ENCODE measurements at places on chromosomes 13 and 19.

- DNase-seq, result no peak
These were observed 11.6 kb upstream of the GTF2F2 start for GRCh38 chr13:45108716-45109101.

- no peak for DNase-seq
These were observed 12.1 kb upstream of the FCGBP start for GRCh38 chr19:39946532-39946931.

DNA sequence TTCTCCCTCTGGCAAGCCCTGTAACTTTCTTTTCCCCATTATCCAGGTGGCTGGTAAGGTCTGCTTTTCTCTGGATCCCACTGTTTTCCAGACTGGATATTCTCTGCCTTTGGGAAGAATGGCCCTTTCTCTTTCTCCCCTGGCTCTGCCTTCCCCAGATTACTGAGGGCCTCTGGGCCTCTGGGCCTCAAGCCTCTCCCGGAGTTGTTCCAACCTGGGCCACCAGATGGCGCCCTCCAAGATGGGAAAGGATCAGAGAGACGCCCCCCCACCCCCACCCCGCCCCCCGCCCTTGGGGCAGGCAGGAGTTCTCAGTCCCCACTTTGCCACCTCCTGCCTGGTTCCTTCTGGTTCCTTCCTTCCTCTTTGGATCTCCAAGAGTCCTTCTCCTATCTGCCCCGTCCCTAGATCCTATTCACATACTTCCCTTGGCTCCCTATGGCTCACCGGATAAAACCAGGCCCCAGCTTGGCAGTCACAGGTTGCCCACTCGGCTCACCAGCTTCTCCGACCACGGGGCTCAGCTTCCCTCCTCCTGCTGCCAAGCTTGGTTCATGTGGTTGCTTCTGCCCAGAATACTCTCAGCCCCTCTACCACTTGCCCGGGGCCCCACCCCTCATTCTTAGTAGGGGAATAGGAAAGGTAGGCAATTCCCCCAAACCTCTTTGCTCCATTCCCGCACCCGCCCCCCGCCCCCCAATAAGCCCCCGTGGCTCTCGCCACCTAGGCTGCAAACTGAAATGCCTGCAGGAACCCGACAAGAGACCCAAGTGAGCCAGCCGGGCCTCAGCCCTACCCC, 13.1 kb downstream of the EPS8L1 start:
- DNase-seq, result peak; percentile 85

DNA sequence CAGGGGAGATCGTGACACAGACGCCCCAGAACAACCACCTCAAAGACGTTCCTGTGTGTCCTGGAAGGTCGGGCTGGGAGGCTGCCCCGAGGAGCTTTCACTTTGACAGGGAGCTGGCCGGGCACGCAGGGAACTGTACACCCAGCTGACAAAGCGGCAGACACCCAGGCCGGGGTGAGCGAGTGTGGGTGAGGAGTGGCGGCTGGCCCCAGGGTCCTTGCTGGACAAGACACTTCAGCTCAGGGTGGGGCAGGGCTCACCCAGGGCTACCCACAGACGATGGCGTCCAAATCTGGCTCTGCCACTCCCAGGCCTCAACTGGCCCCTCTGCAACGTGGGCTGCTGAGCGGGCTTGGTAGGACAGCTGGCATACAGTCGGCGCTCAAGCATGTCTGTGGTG, 2.0 kb downstream of the FGF22 start:
- no peak for DNase-seq

- DNase-seq, result no peak
These were observed 12.4 kb downstream of the ZNF444 start for GRCh38 chr19:56153507-56153906.

DNA sequence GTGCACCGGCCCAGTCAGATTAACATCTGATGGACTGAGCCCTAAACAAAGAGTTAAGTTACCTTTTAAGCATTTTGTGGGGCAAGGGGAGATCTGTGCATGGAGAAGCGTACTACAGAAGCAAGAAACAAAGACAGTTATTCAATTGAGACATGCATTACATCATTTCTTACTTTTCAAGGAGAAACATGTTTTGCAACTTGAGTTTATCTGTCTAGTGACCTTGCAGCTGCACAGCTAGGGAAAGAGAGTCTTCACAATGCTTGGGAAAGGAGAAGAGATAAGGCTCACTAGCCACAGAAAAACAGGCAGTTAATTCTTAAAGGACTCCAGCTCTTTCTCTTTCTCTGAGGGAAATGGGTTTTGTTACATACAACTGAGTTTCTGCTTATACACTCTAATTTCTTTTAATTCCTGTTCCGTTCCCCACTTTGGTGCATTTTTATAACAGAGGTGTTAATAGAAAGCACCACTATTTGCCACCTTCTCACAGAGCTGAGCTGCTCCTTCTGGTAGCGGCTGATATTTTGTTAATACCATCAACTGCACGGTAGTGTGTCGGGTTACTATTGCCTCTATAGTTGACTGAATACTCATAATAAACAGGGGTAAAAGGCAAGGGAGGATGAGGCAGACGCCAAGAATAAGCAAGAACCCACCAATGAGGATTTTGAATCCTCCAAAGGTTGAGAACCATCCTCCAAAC, 55.9 kb downstream of the ZNF431 start:
- DNase-seq, result no peak

DNA sequence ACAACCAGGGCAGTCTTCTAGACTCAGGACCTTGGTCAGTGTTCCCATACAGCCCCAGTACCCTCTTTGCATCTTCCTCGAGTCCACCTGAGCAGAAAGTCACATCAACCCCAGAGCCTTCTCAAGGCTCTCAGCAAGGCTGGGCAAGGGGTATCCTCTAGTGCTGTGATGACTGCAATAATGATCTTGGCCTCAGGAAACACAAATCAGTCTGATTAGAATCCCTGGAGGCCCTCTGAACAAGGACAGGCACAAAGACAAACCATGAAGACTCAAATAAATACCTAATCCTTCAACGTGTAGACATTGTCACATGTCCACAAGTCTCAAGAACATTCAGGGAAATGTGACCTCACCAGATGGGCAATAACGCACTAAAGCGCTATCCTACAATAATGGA, 468.2 kb downstream of the TBC1D4 start:
- DNase-seq, result no peak

GRCh38 chr19:42173695-42174094, 41.4 kb upstream of the POU2F2 start:
- DNase-seq, result no peak

DNA sequence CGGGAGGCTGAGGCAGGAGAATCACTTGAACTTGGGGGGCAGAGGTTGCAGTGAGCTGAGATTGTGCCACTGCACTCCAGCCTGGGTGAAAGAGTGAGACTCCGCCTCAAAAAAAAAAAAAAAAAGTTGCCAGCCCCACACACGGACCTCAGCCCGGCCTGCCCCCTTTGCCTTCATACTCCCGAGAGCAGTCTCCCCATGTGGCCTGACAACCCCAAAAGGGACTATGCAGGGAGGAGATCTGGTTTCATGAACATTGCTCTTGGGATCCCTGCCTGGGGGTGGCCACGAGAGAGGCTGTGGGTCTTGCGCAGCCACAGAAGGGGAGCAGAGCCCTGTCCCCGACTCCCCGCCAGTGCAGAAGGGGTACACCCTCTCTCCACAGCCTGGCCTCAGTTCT, 30.9 kb upstream of the ADGRE5 start:
- no peak for DNase-seq

- no peak for DNase-seq
These were observed 16.6 kb downstream of the PRKCSH start for GRCh38 chr19:11451871-11452619.

GRCh38 chr13:101346942-101347728, 69.2 kb downstream of the NALCN start:
- DNase-seq, result no peak

DNA sequence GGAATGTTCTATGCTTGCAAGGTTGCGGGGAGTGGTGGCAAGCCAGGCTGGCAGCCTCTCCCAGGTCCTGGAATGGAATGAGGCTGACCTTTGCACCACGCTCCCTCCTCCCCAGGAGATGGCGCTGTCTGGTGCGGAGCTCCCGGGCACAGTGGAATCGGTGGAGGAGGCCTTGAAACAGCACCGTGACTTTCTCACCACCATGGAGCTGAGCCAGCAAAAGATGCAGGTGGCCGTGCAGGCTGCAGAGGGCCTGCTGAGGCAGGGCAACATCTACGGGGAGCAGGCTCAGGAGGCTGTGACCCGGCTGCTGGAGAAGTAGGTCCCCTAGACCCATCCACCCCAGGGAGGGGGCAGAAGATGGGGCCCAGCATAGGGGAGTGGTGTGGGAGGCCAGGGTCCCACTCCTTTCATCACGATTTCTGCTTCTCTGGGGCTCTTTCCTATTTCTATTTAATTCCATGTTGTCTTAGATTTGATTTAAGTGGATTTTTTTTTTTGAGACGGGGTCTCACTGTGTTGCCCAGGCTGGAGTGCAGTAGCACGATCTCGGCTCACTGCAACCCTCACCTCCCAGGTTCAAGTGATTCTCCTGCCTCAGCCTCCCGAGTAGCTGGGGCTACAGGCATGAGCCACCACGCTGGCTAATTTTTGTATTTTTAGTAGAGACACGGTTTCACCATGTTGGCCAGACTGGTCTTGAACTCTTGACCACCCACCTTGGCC, 53.2 kb upstream of the SHKBP1 start:
- DNase-seq, result peak; percentile 44

GRCh38 chr13:74687442-74688182, 553.4 kb upstream of the KLF12 start:
- DNase-seq, result no peak

DNA sequence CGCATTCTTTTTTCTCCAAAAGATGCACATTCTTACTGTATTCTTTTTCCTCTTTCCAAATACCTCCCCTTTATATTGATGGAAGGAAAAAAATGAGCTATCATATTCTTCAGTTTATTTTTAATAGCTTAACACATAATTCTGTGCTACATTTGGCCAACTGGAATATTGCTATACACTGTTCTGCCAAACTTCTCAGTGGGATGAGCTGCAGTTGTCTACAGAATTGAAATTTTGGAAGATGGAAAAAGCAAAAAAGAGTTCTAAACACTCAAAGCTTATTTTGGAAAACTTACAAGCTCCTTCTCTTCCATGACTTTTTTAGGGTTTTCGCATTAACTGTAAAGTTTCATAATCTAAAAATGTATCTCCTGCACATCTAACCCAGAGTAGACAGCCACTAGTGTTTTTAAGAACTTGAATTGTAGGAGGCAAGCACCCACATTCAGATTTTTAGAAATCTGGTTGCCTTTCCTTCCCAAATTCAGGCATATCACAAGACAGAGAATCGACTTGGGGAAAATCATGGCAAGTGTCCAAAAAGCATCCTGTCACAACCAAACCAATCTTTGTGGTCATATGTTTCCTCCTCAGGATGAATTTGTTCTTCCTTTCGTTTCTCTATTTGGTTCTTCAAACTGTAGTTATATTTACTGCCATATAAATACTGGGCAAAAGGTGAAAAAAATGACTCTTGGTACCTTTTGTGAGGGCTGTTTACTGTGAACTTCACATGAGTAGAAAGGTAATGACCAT, 111.4 kb upstream of the FRY start:
- DNase-seq, result no peak

GRCh38 chr19:53876651-53877224, 5.3 kb upstream of the PRKCG start:
- no peak for DNase-seq

DNA sequence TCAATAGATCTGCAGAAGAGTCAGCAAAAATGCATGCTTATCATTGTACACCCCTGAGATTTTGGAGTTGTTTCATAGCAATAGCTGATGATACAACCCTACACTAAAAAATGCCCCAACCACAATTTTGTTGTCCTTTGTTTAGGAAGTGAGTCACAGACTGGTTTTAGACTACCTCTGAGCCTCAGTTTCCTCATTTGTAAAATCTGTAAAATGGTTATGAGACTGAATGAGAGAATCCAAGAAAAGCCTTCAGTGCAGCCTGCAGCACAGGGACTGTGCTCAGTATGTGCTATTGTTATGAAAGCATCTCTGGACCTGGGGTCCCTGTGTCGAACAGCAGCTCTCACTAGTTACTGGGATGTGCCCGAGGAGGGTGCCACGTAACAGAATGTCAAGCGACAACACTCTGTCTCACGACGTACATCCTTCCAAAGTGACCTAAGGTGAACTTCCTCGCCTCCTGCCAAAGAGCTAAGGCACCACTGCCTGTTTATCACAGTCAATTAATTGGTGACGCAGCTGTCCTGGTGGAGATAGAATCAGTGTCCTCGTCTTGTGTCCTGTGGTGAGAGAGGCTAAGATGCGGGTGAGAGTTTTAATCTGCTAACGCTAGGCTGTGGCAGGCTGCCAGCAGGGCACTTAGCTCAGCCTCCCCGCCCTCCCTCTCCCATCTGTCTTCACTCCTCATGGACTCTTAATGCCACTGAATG, 18.1 kb downstream of the DHRS12 start:
- no peak for DNase-seq

GRCh38 chr13:30991922-30992321, 59.5 kb downstream of the TEX26 start:
- DNase-seq, result no peak

DNA sequence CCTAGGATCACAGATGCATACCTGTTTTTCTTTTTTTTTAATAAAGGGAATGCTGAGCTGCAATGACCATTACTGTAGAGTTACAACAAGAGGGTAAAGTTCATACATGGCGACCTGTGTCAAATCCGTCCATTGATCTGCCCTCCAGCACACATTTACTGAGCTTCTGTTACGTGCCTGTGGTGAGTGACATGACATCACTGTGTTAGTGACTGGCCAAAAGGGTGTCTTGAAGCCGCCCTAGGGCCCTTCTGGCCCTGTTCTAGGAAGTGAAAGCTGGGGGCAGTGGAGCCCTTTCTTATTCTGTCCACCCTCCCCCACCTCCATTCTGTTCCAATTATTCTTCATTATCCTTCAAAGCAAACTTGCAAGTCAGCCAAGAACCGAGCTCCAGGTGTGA, 66.3 kb downstream of the ZIC5 start:
- DNase-seq, result no peak

GRCh38 chr13:46109451-46109850, 4.6 kb upstream of the CPB2 start:
- no peak for DNase-seq

DNA sequence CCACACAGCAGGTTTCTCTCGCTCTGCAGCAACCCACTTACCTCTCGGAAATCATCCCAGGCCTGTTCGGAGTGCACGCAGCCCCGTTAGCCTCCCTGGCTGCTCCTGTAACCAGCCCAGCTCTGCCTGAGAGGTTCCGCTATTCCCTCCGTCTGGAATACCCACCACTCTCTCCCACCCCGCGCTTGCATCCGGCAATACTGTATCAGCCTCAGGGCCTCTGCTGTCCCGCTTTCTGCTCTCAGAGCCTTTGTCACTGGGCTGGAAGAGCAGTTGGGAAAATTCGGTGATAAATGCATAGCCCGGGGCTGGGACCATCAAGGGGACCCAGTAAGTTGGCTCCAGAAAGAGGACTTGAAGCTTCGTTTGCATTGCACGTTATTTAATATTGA, 759 bp upstream of the TLE6 start:
- no peak for DNase-seq

- no peak for DNase-seq
These were observed 12.4 kb downstream of the JAK3 start for GRCh38 chr19:17835182-17836006.

GRCh38 chr13:48501705-48502104, 31.2 kb downstream of the RCBTB2 start:
- DNase-seq, result no peak

DNA sequence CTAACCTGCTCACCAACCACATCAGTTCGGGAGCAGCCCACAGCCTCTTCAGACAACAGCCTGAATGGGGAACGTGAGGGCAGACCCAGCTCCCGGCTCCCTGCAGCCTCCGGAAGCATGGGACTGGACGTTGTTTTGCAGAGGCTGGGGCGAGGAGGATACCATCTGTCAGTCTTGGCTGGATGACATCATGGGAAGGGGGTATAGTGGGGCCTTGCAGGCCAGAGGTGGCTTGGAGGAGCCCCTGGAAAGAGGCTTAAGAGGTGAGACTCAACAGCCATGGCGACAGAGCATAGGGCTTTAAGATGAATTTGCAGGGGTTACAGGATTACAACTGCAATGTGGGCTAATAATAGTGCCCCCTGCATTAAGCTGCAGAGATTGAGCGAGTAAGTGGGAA, 1.5 kb downstream of the FXYD3 start:
- no peak for DNase-seq
